Gastroesophageal sphincter (tissue), 4 donors: ENCODE measurements at places on chromosomes 2 and 18. TPM values are rescaled to one million over a fixed set of nuclear protein-coding genes. Genes with fewer than 3 reads are reported as not detected.

SAG gene
- total RNA-seq = 1.5 TPM

RNF138 gene
- 17.1 TPM for total RNA-seq

RASGRP3 gene
- 6.9 TPM for total RNA-seq

ANKRD30BL gene
- not detected for total RNA-seq

CGREF1 gene
- not detected for total RNA-seq

ITPRIPL1 gene
- not detected for total RNA-seq

RIT2 gene
- not detected for total RNA-seq

ONECUT2 gene
- 0.23 TPM for total RNA-seq

UPP2 gene
- not detected for total RNA-seq

ZBTB7C gene
- 10.6 TPM for total RNA-seq

DHRS9 gene
- total RNA-seq = 0.15 TPM

CABLES1 gene
- total RNA-seq = 4.0 TPM

KLHL30 gene
- total RNA-seq = 8.1 TPM

ABCB11 gene
- total RNA-seq = 0.13 TPM

PAX8 gene
- 0.62 TPM for total RNA-seq

CABYR gene
- 1.7 TPM for total RNA-seq

GATA6 gene
- 9.5 TPM for total RNA-seq

APOB gene
- total RNA-seq = 1.2 TPM

RND3 gene
- 57.2 TPM for total RNA-seq

KLHL29 gene
- total RNA-seq = 31.5 TPM

COL6A3 gene
- 421 TPM for total RNA-seq

CNDP1 gene
- not detected for total RNA-seq

PPIG gene
- total RNA-seq = 58.8 TPM

LINC00305 gene
- not detected for total RNA-seq

LBX2 gene
- not detected for total RNA-seq

RUFY4 gene
- total RNA-seq = not detected

PROKR1 gene
- total RNA-seq = not detected

FOXI3 gene
- not detected for total RNA-seq

GDF7 gene
- 19.9 TPM for total RNA-seq

LRRC30 gene
- not detected for total RNA-seq

PLEK gene
- 33.0 TPM for total RNA-seq

NOL4 gene
- 0.08 TPM for total RNA-seq

BOLL gene
- 0.19 TPM for total RNA-seq

GREB1L gene
- 13.5 TPM for total RNA-seq

CHST9 gene
- total RNA-seq = 0.69 TPM

CAPG gene
- 69.2 TPM for total RNA-seq

EVX2 gene
- total RNA-seq = not detected

TMEM169 gene
- total RNA-seq = 0.78 TPM

TMX3 gene
- total RNA-seq = 43.3 TPM

CROCC2 gene
- total RNA-seq = not detected
